Stromal cell of bone marrow (primary cell): ENCODE measurements at places on chromosomes 1 and 21.

- no peak for DNase-seq
Observed at GRCh38 chr1:204260601-204261197, 46.9 kb upstream of the GOLT1A start.

DNA sequence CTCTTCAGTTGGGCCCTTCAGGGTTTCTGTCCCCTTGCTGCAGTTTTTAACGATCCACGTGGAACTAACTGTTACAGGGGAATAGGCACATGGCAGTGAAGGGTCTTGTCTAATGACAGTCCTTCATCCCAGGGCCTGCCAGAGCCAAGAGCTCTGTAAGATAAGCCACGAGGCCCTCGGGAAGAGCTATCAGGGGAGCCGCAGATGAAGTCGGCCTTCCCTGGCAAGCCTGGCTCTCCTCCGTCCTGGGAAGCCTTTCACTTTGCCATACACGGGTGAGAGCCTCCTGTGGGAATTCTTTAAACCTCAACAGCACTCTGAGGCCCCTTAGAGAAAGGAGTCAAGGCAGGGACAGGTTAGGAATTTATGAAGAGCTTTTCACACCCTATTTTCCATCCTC lies 29.0 kb downstream of the ACP6 start:
- DNase-seq = no peak

DNA sequence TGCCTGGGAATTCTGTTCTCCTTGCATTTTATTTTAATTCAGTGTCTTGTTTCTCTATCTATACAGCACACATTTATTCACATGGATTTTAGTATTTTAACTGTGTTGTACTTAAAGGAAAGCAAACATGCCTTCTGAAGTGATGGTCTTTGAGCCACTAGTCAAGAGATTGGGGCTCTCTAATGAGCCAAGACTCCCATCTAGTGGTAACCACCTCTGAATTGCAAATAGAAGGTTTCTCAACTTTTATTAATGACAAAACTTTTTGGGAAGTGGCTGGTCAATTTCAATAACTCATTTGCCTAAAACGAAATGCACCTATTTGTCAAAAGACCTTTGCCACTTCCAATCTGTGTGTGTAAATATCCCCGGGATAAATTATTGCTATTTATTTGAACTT lies 199.6 kb downstream of the LTN1 start:
- DNase-seq = peak; percentile 39

GRCh38 chr1:33436557-33437285 lies 5.8 kb upstream of the PHC2 start:
- DNase-seq = no peak

DNA sequence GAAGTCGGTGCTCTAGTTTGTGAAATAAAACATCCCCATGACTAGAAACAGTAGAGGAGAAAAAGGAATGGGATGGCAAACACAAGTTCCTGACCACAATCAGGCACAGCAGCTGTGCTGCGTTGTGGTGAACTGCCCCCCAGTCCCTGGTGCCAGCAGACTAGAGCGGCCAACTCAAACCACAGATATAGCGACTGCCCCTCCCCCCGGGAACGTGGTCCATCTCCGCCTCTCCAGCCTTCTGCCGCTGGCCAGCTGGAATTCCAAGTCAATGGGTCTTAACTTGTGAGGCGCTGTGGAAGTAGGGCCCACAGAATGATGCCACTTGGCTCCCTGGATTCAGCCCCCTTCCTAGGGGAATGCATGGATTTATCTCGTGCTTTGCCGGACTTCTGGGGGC lies 41.6 kb upstream of the ZNF678 start:
- no peak for DNase-seq

- no peak for DNase-seq
Observed at GRCh38 chr1:204198348-204199340, 2.4 kb upstream of the KISS1 start.

DNA sequence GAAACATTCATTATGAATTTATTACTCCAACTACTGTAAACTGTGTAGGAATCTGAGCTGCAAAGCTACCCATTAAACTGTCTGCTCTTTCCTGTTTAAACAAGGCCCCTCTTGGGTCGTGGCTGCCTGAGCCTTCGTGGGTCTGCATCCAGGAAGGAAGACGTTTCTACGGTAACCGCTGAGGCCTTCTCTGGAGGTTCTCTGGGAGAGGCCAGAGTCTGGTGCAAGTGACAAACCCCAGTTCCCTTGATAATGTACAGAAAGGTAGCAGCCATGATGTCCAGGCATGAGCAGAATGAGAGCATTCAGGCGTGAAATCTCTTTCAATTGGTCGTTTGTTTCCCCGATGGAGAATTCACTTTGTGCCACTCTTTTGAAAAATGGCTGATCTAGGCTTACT lies 350.2 kb downstream of the PLPP3 start:
- no peak for DNase-seq
